ENCODE measurements at places on chromosomes 7 and 10.

- no peak for DNase-seq
Observed at GRCh38 chr7:142771353-142771723, 568 bp downstream of the PRSS2 start.

DNA sequence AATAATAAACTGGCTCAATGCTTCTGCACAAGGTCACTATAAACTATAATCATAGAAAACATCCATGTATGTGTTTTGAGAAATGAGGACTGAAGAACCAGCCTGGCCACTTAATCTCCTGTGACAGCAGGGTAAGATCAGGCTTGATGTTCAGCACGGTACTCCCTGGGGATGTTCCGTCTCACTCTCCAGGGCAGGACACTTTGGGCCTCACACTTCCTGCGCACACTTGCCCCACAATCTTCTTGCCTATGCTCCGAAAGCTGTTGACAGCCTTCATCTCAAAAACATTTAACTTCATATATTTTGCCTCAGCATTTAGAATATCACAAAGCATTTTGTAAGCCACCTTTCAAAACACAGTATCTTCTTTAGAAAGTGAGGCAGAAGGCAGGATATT, 92.7 kb downstream of the PARD3 start:
- no peak for DNase-seq

- DNase-seq, result no peak
Observed at GRCh38 chr7:7841027-7841426, 122.6 kb upstream of the RPA3 start.

DNA sequence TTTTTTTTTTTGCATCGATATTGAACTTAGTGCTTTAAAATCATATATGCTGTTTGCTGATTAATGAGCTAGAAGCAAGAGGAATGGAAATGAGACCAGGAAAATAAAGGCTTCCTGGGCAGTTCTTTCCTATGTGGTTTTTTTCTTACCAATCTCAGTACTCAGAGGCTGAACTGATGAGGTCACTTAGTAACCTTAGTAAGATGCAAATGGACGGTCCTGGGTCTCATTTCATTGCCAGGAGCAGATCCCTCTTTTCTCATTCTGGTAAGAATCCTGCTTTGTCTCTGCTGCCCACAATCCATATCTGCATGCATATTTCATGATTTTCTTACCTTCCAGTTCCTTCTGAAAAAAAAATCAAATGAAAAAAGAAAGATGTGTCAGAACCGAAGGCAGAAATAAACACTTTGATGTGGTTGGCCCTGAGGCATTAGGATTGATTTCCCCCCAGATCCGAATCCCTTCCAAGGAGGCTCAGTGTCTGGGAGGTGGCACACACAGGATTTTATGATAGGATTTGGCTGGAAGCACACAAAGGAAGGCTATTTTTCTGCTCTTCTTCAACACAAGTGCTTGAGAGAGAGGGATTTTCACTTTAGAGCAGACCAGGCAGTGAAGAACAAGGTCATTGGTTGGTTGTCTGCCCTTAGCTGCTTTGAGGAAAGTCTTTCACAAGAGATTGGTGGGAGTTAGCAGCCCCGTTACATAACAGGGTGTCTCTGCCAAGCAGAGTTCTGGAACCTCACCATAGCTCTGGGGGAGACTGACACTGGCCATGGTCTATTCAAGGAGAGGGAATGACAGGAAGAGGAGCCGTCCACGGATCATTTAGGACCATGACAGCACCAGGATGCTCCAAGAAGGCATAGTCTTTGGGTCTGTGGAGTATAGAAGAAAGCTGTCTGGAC, 150.0 kb downstream of the CAMK1D start:
- no peak for DNase-seq

DNA sequence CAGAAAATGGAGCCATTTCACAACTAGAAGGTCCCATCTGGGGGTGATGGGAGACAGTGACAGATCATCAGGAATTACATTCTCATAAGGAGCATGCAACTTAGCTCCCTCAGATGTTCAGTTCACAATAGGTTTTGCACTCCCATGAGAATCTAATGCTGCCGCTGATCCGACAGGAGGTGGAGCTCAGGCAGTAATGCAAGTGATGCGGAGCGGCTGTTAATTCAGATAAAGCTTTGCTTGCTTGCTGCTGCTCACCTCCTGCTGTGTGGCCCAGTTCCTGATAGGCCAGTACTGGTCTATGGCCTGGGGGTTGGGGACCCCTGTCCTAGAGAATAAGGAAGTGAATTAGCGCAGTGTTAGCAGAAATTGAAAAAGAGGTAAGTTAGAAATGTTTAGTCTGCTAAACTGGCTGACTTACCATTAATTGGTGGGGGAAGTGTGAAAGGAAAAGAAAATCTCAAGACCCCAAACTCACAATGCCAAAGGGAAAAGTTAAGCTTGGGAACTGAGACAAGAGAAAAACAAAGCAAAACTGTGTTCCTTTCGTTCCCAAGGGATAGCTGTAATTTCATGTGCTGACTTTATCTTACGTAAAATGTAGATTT, 76.4 kb downstream of the LYZL2 start:
- DNase-seq, result no peak

GRCh38 chr10:77189075-77189474, 448.5 kb downstream of the KCNMA1 start:
- DNase-seq, result no peak

DNA sequence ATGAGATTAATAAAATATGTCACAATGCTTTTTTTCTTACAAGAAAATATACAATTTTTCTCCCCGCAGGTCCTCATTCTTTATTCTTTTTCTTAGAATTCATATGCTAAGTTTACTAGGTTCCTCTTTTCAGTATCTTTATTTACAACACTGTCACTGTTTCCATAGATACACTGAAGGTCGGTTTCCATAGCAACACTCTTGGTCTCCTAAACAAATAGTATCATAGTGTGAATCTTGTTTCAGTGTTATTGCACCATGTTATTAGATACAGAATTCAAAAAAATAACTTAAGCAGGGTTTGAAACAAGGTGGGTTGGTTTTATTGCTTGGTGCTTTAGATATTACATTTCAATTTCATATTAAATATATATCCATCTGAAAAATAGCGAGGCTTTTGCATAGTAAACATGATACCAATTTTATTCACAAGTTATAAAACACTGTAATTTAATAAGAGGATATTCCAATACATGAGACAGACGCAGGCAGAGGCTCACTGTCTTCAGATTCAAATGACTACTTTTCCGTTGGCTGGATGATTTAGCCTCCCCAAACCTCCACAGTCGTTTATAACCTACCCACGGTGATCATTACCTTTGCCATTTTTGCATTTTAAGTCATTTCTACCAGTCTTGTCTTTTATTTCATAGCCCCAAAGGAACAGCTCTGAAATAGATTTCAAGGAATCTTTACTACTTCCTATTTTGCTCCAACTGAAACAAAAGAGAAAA, 88.9 kb upstream of the KLF6 start:
- no peak for DNase-seq

GRCh38 chr7:144731661-144732351, 104.0 kb downstream of the TPK1 start:
- DNase-seq, result no peak

Data from effector memory CD4-positive, alpha-beta T cell (primary cell).